ENCODE measurements at places on chromosomes 7 and 10.

- no peak for DNase-seq
Measured at GRCh38 chr7:28996836-28997235, 38.7 kb upstream of the TRIL start.

DNA sequence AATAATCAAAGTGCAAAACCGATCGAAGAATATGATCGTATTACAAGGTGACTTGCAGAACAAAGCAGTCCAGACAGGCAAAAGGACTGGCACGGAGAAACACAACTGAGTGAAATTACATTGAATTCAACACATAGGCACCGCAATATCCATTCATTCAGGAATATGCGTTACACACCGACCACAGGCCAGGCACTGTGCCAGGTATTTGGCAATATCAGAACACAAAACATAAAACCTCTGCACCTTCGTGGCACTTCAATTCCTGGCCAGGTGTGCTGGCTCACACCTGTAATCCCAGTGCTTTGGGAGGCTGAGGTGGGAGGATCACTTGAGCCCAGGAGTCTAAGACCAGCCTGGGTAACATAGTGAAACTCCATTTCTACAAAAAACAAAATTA is 187.9 kb downstream of the DIP2C start:
- no peak for DNase-seq

- no peak for DNase-seq
Measured at GRCh38 chr10:110433740-110434139, 64.0 kb upstream of the DUSP5 start.

- no peak for DNase-seq
Measured at GRCh38 chr10:11018432-11018841, 765 bp downstream of the CELF2 start.

GRCh38 chr10:24908793-24909423 is 43.5 kb downstream of the PRTFDC1 start:
- DNase-seq = no peak

DNA sequence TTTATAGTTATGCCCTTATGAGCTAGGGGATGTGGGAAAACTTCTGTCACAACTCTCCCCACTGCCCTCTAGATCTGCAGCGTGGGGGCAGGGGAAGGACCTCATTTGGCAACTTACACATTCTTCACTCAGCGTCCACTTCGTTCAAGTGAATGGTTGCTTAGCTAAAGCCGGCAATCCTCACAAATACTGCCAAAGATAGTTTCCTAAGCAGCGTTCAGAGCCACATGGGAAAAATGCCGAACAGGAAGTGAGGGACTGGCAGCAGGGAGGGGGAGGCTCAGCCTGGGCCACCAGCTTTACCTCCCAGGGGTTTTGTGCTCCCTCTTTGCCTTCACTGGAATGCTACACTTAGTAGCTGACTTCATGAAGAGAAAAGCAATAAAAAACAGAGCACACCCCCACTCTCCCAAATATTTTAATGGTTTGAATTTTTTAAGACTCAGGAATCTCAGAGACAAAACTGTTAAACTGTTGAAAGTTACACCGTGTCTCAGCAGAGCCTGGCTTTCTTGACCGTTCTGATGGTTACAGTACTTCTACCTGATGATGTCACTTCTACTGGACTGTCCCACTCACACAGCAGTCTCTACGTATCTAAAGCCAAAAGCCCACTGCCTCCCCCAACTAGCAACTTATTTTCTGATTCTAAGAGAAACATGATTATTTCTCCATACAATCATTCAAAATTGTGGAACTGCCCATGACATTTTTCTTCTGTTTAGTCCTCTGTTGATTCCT is 10.4 kb downstream of the GRM3 start:
- no peak for DNase-seq

Measured in AG04450 (cell line).